ENCODE measurements at places on chromosomes 1 and 21.

DNA sequence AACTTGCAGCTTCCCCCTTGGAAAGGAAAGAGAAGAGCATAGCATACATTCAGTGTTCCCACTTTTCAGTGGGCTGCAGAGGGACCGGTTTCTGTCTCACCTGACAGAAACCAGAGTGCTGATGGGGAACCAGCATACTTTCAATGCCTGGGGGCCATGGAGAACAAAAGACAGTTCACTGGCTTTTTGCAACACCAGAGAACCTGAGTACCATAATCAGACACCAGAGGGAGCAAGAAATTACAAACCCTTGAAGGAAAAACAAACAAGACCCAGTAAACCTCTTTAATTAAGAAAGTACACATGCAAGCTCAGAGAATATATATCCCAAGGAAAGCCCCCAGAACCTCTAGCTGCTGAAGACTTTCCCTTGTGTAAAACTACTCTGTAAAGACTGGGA is 51.1 kb downstream of the CSMD2 start:
- no peak for DNase-seq

DNA sequence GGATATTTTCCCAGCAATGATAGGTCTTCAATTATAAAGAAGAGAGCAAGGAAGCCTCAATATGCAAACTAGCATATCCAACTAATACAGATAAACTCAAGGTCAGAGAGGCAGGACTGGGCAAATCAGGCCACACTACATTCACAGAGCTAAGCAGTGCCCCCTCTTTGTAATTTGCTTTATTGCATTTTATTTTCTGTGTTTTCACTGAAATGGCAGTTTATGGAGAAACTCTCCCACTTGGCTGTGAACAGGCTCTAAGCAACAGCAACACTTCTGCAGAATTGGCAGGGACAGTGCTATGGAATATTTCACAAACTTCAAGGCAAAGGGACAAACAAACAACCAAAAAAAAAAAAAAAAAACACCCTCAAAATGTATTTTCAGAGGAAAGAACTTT is 93.4 kb upstream of the SOD1 start:
- DNase-seq = no peak

DNA sequence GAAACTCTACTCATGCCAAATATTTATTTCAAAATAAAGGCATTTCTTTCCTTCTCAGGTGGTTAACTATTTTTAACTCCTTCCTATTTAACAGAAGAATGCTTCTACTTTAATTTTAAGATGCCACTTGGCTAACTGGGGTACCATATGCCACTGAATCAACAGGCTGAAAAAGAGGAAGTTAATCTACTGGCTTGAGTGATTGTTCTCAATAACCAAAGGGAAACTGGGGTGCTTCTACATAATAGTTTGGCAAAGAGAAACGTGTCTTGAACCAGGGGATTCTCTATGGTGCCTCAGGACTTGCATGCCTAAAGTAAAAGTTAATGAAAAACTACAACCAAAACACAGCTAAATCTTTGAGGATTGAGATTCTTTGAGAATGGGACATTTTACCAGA is 142.6 kb downstream of the DENND1B start:
- no peak for DNase-seq

DNA sequence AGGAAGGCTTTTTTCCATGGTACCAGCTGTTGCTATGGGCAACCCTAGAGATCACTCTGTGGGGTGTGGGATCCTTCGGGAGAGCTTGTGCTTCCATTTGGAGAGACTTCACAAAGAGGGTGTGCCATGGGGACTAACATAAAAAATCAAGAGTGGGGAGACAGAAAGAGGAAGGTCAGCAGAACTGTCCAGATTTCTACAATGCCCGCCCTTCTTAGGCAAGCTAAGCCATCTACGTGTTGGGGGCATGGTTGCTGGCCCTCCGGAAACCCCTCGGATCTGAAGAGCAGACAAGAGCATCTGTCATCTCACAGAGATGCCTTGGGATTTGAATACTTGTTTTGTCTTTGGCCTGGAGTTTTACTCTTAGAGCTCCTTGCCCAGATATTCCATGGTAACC is 83.9 kb upstream of the ZNF648 start:
- no peak for DNase-seq

- DNase-seq = no peak
Observed at GRCh38 chr21:28308516-28308915, 684.2 kb downstream of the LTN1 start.

DNA sequence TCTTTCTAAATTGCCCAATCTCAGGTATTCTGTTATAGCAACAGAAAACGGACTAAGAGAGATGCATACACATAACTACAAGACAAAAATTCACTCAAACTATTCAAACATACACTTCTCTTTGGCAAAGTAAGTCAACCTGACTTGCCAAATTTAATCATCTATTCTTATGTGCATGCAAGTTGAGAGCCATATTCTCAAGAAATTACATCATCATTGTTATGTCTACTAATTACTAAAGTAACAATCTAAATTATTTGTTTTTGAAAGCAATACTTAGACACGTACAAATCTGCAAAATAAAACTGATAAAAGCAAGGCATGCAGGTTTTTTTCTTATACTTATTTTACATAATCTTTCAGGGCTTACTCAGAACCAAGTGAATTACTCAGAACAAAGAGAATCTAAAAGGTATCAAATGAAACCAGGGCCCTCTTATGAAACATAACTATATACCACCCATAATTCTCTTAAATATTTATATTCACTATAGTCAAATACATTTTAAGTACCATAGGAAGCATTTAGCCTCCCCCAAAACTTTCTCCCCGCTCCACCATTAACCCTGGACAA is 62.3 kb downstream of the HLCS start:
- DNase-seq = no peak

- no peak for DNase-seq
Observed at GRCh38 chr1:228989992-228990827, 254.9 kb downstream of the RHOU start.

GRCh38 chr1:151989211-151989862 is 4.3 kb downstream of the S100A10 start:
- DNase-seq = peak; percentile 18

GRCh38 chr21:35801391-35801790 is 258.9 kb downstream of the SETD4 start:
- no peak for DNase-seq

DNA sequence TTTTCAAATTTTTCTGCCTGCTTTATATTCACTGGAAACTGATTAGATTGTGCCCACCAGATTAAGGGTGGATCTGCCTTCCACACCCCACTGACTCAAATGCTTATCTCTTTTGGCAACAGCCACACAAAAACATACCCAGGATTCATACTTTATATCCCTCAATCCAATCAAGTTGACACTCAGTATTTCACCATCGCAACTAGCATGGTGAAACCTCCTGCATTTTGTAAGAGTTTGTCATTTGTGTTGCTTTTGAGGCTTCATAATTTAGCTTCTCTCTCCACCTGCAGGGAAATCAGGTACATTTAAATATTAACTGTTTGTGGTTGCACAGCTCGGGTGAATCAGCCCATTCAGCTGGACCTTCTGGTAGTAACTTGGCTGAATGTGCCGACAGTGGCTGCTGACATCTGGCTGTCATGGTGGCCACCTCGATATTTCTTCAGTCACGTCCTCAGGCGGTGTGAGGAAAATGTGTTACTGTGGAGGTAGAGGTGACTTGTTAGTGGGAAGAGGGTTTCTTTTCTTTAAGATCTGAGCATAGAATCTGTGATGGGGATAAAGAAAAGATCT is 224.0 kb downstream of the PTBP2 start:
- no peak for DNase-seq

GRCh38 chr1:223123011-223123610 is 19.9 kb downstream of the TLR5 start:
- DNase-seq = no peak

DNA sequence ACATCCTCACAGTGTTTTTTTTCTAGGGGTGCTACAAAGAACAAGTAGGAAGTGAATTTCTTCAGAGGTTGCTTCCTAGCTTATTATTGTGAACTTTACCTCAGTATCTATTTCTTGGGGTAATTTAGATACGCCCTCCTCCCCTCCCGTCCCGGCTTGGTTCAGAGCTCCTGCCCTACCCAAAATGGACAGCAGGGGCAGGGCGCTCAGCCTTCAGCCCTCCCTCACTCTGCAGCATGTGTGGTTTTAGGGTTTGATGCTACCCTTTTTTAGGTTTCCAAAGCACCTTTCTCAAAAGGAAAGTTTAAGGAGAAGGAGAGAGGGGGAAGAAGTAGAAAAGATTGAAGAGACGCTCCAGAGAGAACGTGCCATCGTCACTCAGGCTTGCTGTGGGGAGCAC is 16.9 kb upstream of the POGK start:
- no peak for DNase-seq

- no peak for DNase-seq
Observed at GRCh38 chr1:48681476-48682305, 95.0 kb downstream of the BEND5 start.

DNA sequence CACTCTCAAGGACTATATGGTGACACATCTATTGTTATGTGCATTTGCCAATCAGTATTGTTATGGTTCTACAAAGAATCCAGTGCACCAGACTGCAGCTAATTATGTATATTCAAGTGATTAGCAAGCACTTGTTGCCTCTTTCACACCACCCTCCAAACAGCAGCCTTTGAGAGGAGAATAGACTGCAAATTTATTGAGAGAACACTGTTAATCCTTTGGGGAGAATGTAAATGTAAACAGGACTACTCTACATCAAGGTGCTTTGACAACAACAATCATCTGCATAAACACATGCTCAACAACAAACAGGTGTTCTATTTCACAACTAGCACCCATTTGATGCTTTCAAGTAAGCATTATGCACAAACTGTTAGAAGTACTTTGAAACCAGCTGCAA is 117.4 kb downstream of the AKT3 start:
- DNase-seq = no peak

- DNase-seq = no peak
Observed at GRCh38 chr1:11735531-11735853, 444 bp upstream of the AGTRAP start.

- DNase-seq = no peak
Observed at GRCh38 chr1:242245255-242245654, 246.4 kb upstream of the MAP1LC3C start.
